ENCODE measurements at places on chromosomes 12 and 14. TPM values are rescaled to one million over a fixed set of nuclear protein-coding genes. Genes with fewer than 3 reads are reported as not detected.

ACSM4 gene
- not detected for total RNA-seq

RNFT2 gene
- total RNA-seq: 4.2 TPM

MAGOHB gene
- total RNA-seq: 18.8 TPM

NFE2 gene
- total RNA-seq: not detected

PLEKHG7 gene
- not detected for total RNA-seq

GDF3 gene
- total RNA-seq: not detected

NID2 gene
- total RNA-seq: 145 TPM

UNC79 gene
- total RNA-seq: 0.15 TPM

MYL6B gene
- total RNA-seq: 104 TPM

SPX gene
- total RNA-seq: 0.23 TPM

TGFB3 gene
- total RNA-seq: 3.6 TPM

KCNK13 gene
- not detected for total RNA-seq

CELA1 gene
- not detected for total RNA-seq

MYL2 gene
- not detected for total RNA-seq

TROAP gene
- 0.12 TPM for total RNA-seq

KRT85 gene
- not detected for total RNA-seq

C12orf54 gene
- total RNA-seq: not detected

ACOT4 gene
- total RNA-seq: 0.68 TPM

SSPN gene
- total RNA-seq: 4.7 TPM

IL22 gene
- total RNA-seq: not detected

EML5 gene
- not detected for total RNA-seq

FAM222A gene
- total RNA-seq: 0.08 TPM

TMEM229B gene
- total RNA-seq: 0.15 TPM

CTSG gene
- not detected for total RNA-seq

REC8 gene
- 0.12 TPM for total RNA-seq

SLC25A47 gene
- total RNA-seq: not detected

RHEBL1 gene
- total RNA-seq: 0.60 TPM

DEGS2 gene
- total RNA-seq: 0.12 TPM

PITPNM2 gene
- total RNA-seq: 2.5 TPM

DEPDC4 gene
- 1.1 TPM for total RNA-seq

RNU4-1 gene
- total RNA-seq: 55.9 TPM

HOXC4 gene
- total RNA-seq: not detected

TAS2R19 gene
- 4.3 TPM for total RNA-seq

DBX2 gene
- not detected for total RNA-seq

KRT8 gene
- 0.70 TPM for total RNA-seq

IFNG-AS1 gene
- not detected for total RNA-seq

SERPINA10 gene
- not detected for total RNA-seq

TAS2R20 gene
- 1.9 TPM for total RNA-seq

POTEM gene
- not detected for total RNA-seq

FBLN5 gene
- total RNA-seq: 26.1 TPM

NPAS3 gene
- total RNA-seq: 0.08 TPM

HCAR2 gene
- total RNA-seq: not detected

KCNMB4 gene
- total RNA-seq: 6.0 TPM

Data from smooth muscle cell of the coronary artery (primary cell).